Foreskin fibroblast (primary cell): ENCODE measurements at places on chromosomes 7 and 10.

- no peak for DNase-seq
Measured at GRCh38 chr7:99255463-99255862, 17.2 kb upstream of the MYH16 start.

DNA sequence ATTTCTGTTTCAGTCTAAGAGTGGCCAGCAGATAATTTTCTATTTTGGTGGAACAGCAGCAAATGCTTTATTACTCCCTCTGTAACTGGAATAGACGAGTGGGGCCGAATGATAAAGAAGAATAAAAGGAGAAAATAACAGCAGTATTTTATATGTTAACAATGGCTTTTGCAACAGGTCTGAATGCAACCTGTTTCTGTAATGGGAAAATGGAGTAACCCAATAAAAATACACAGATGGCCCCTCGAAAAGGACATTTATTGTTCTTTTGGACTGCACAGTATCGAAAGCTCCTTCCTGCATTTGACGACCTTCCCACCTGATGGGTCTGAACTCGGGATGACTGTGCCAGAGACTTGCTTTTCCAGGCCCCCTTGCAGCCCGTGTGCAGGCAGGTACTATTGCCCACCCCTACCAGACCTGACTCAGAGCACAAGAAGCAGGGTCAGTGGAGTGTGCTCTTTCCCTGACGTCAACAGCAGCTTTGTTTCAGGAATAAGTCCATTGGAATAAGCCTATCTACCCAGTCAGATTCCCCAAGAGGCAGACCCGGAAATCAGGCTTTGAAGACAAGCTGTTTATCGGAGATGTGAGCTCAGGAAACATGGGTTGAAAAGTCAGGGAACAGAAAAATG is 306.5 kb upstream of the NEBL start:
- DNase-seq, result no peak

- no peak for DNase-seq
Measured at GRCh38 chr7:21914671-21915070, 31.0 kb downstream of the CDCA7L start.

GRCh38 chr7:1916601-1916970 is 246.5 kb downstream of the ELFN1 start:
- DNase-seq, result no peak

DNA sequence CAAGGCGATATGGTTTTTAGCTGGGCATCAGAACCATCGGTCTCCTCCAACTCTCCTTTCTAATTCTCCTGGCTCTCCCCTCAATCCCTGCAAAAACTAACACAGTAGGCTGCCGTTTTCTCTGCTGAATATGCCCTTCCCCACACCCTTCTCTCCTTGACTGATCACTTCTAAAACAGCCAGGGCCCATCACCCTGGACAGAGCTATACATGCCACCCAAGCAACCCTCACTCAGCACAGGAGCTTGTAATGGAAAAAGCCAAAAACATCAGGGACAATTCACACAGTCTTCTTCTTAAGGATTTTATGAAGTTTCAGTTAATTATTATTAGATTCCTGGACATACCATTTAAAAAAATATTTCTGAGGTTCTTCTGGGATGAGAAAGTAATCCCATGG is 61.5 kb downstream of the PIK3AP1 start:
- no peak for DNase-seq

- no peak for DNase-seq
Measured at GRCh38 chr7:101168412-101169049, 3.2 kb upstream of the VGF start.

DNA sequence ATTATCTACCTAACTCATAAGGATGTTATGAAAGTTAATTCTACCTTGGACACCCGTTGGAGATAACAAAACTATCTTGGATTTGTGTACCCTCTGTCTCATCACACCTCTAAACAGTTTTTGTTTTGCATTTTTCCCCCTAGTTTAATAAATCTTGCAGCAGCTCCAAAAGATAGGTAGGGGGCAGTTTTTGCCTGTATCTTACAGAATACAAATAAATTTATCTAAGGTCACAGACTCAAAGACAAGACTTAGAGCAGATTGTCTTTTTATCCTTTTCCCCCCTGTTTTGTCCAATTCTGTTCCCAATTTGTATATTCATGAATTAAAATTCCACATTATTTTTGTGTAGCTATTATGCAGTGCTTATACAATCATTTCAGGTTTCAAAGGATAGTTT is 5.0 kb upstream of the SORCS1 start:
- DNase-seq, result no peak

- no peak for DNase-seq
Measured at GRCh38 chr7:26694141-26694540, 170.2 kb downstream of the SKAP2 start.

DNA sequence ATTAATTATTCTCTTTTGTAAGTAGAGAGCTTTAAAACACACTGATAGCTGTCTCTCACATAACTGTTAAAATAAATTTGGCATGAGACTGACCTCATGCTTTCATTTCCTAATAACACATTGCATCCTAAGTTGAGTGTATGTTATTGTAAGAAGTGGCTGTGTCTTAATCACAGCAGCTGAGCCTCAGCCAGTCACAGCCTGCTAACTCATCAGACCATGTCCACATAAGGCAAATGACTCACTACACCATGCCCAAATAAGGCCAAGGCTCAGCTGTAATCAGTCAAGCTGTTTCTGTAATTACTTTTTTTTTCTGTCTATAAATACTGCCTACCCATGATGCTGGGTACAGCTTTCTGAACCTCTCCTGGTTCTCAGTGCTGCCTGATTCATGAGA is 860.9 kb downstream of the XPNPEP1 start:
- DNase-seq, result peak; percentile 18

DNA sequence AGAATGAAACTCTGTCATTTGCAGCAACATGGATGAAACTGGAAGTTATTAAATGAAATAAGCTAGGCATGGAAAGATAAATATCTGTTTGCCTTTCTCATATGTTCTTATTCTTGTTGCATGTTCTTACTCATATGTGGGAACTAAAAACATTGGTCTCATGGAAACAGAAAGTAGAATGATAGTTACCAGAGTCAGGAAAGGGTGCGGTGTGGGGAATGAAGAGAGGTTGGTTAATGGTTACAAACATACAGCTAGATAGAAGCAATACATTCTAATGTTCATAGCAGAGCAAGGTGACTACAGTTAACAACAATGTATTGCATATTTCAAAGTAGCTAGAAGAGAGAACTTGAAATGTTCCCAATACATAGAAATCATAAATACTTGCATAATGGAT is 105.1 kb downstream of the FAM107B start:
- DNase-seq, result no peak

DNA sequence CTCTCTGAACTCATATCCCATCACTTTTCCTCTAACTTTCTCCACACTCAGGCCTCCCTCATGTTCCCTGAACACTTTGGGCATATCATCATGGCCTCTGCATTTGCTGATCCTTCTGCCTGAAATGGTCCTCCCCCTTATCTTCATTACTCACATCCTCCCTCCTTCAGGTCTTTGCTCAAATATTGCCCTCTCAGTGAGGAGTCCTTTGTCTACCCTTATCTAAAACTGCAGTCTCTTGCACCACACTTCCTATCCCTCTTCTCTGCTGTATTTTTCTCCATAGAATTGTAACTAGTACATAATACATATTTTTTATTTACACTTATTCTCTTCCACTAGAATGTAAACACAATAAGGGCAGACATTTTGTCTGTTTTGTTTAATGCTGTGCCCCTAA is 41.7 kb downstream of the DNAJC1 start:
- no peak for DNase-seq

DNA sequence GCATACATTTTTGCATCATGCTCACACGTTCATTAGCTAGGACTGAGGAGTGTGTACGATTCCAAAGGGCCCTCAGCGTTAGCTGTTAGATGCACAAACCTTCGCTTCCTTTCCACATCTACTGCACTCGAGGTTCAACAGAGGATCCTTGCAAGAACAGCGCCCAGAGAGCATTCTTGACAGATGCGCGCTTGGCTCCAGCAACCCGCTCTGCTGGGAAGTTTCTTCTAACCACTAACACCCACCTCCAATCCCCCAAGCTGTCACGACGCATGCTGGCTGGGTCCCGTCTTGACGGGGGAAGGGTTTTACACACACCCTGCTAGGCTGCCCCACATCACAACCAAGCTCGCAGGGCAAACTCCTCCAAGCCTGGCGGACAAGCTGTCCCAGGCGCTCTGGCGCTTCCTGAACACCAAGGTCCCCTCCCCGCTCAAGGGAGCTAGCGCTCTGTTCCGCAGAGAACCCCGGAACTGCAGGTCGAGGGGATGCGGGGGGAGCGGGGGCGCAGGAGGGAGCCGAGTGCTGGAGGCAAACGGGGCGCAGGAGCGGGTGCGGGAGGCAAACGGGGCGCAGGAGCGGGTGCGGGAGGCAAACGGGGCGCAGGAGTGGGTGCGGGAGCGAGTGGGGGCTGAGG is 653 bp upstream of the ADRB1 start:
- DNase-seq, result peak; percentile 62

- DNase-seq, result no peak
Measured at GRCh38 chr10:2898509-2898860, 168.9 kb upstream of the PFKP start.

GRCh38 chr10:128645486-128645885 is 519.3 kb upstream of the MKI67 start:
- DNase-seq, result no peak

DNA sequence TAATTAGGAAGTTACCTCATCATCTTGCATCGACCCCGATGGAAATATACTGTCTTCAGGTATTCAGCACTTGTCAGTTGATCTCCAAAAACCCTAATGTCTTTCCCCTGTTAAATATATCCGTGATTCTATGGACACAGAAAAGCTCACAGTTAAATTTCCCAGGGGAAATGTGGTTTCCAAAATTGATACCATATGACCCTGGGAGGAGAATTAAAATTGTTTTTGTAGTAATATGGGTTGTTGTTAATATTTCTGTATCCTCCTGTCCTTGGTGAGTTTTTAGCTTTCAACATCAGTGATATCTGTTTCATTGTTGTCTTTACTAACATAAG is 132.1 kb downstream of the CELF2 start:
- no peak for DNase-seq

GRCh38 chr7:387132-388022 is 97.4 kb downstream of the FOXL3 start:
- DNase-seq, result no peak

- DNase-seq, result no peak
Measured at GRCh38 chr10:44898665-44899064, 12.5 kb upstream of the TMEM72 start.

DNA sequence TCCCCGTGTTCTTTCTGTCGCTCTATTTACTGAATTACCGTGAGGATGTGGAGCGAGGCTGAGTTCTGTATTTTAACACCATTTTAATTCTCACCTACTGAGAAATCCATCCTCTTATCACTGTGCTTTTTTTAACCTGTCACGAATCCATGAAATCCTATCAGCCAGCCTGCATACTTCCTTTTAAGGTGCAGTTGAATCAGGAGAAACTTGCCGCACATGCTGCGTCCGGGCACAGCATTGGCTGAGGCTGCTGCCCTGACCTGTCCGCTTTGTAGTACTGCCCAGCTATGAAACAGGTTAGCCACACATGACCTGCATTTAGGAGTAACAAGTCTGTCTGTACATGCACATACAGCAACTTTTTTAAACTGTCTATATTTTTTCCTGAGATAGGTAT is 82.5 kb downstream of the EGFR start:
- DNase-seq, result no peak

- DNase-seq, result peak; percentile 98
Measured at GRCh38 chr7:95608359-95609173, 12.2 kb upstream of the PDK4 start.

DNA sequence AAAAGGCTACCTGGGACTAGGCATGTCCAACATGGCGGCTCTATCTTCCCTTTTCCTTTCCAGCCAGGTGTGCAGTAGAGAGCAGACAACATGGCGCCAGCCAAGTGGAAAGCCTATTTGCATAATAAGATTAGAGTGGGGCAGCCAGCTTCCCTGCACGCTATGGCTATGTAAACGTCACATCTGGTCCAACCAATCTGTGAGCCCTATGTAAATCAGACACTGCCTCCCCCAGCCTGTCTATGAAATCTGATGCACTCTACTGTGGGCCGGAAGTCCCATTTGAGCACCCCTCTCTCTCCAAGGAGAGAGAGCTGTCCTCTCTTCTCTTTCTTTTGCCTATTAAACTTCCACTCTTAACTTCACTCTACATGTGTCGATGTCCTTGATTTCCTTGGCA is 984.9 kb upstream of the AUTS2 start:
- no peak for DNase-seq

- DNase-seq, result no peak
Measured at GRCh38 chr7:82678259-82678658, 234.7 kb upstream of the CACNA2D1 start.

GRCh38 chr7:41063116-41063515 is 639.8 kb downstream of the INHBA start:
- no peak for DNase-seq

GRCh38 chr7:22561895-22562593 is 62.1 kb upstream of the STEAP1B start:
- DNase-seq, result no peak

- no peak for DNase-seq
Measured at GRCh38 chr7:157795643-157796042, 458.8 kb downstream of the DNAJB6 start.

DNA sequence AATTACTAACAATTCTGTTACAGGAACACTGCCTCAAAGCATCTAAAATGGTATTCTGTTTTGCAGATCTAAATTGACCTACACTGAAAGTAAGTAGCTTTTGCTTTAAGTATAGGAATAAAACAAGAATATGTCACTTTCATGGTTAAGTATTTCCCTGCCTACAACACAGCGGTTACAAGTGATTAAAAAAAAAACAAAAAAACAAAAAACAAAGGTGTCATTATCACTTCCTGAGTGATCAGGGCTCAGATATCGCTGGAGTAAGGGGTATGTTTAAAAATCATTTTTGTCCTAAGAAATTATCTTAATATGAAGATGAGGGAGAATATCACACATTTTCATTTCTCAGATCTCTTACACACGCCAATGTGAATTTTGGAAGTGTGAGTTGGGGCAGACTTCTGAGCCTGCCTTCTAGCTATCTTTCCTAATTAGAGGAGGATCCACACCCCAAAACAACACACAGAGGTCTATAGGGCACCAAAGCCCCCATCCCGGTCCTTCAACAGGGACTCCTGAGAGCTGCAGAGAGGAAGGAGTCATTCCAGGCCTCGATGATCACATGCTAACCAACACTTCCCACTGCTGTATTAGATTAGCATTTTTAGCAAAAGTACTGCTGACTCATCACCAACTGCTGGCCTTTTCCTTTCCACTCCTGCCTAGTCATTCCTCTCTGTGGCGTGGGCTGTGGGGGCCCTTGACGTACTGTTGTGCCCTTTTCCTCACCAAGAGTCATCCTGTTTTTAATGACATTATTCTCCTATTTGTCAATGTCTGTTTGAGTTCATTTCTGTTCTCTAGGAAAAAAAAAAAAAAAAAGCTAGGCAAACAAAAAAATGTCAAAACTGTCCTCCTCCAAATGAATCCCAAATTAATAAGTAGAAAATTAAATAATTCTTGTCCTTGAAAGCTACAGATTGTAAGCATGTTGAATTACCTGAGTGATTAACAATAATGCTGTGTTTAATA is 31.2 kb downstream of the PRTFDC1 start:
- peak; percentile 98 for DNase-seq

GRCh38 chr7:77975672-77976480 is 177.3 kb downstream of the PHTF2 start:
- no peak for DNase-seq
